Putamen (tissue), 1 donor: ENCODE measurements at places on chromosomes 7 and 10.

DNA sequence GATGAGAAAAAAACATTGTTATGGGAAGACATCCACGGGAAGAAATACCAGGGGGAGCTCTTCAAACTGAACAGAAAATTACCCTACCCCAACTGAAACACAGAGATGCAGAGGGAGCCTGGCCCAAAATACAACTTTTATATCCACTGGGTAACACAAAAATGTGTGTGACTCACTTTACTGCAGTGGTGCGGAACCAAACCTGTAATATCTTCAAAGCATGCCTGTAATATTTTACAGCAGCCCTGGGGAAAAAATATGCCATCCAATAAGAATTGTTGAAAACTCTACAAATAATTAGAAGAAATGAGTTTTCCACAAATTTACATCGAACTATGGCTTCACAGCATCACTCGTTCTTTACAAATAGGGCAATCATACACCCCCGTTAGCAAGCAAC, 49.8 kb upstream of the SRRM3 start:
- DNase-seq, result no peak

DNA sequence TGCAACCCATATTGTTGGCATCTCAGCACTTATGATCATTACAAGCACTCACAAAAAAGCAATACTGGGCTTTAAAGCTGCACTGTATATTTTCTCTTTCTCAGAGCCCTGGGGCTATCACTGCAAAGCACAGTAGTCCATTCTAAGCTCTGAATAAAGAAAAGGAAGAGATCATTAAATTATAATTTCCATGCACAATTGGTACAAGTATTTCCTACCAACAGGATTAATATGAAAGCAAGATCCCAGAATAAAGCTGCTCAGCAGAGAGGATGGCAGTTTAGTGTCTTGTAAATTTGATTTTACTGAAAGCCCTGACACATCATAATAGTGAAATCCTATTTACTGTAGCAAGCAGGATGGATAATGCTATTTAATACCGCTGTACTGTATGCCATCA, 205.3 kb downstream of the CHCHD3 start:
- DNase-seq, result no peak

DNA sequence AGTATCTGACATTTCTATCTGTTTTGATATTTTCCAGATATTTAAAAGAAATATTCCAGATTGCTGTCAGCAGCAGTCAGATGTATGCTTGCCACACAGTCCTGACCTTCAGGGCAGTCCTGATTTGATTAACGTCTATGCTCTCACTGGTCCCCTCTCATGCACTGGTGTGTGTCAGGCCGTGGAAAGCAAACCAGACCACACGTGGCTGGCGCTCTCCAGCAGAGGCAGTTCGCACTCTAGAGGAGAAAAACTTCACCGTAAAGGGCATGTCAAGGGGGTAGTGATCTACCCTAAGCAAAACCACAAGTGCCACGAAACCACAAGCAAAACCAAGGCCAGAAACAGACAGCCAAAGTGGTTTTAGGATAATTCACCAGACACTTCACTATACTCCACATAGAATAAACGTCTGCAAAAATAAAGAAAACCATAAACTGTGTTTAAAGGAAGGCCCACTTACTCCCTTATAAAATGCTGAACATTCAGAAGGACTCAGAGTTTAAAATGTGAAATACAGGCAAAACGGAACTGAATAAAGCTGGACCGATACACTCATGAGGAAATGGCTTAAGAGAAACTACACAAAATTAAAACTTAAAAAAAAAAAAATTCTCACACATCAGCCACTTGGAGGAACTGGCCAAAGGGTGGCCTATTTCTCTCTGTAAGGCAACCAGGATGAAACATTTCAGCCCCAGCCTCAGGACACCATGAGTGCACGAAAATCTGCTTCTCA, 26.4 kb downstream of the PARP12 start:
- DNase-seq, result no peak

- DNase-seq, result no peak
Observed at GRCh38 chr7:74084722-74085578, 1.3 kb downstream of the LIMK1 start.

DNA sequence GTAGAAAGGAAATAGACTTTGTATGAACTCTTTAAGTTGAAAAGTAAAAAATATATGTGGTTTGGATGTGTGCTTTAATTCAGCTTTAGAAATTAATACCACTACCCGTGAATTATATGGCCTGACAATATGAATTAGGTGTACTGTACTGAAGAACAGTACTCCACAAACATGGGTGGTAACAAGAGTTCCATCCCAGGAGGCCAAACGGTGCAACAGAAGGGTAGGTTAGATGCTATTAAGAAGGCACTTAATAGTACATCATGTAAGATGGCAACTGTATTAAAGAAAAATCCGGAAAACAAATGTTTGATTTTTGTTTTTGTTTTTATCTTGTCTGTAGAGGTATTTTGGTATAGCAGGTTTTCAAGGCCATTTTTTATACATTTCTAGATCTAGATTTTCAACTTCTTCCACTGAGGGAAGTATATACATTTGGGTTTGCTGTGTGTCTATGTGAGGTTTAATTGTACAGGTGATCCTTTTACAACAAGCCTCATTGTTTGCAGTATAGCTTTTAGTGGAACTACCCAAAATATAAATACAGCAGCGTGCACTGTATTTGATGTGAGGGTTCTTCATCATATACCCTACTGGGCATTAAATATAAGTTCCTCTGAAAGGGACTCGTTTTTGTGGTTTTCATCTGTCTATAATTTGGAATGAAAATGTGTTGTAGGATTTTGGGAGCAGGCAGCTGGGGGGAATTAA, 115.7 kb downstream of the SVOPL start:
- no peak for DNase-seq

DNA sequence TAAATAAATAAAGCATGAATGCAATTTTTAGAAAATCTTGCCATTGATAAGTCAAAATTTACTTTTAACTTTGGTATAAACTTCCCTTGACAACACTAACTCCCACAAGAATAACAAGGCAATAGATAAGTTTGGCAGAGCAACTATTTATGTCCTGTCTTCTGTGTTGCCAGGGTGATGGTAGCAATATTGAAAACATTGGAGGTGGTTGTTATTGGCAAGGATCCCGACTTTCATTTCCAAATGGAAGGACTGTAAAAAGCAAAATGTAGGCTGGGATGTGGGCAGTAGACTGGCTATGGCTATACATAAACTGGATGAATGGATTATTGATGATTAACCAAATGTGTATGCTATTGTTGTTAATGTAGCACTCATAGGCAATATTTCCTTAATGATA, 134.9 kb upstream of the CACNA2D1 start:
- DNase-seq, result no peak

- DNase-seq, result no peak
Observed at GRCh38 chr7:57449904-57450303, at the start of gene ZNF716. Gene ZNF716 (plus strand): TSS chr7:57450177. CDS start chr7:57450289, 112 bp downstream.

DNA sequence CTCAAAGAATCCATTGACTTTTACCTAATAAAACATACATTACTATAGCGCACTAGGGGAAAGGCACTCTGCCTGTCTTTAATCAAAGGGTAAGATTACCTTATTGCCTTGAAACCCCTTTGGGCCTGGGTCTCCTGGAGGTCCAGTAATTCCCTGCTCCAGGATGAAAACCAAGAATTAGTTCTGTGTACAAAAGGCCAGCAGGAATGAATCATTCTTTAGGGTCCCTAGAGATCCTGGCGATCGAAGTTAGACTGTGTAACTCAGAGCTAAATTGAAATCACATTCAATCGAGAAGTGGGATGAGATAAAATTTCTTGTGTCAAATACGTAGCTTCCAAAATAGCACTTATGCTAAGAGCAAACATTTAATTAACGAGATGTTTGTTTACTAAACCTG, 29.8 kb downstream of the COL28A1 start:
- no peak for DNase-seq

GRCh38 chr10:100114976-100115770, 33.5 kb upstream of the CPN1 start:
- no peak for DNase-seq

- DNase-seq, result no peak
Observed at GRCh38 chr7:150983893-150984368, 5.8 kb upstream of the KCNH2 start.

- DNase-seq, result no peak
Observed at GRCh38 chr10:28997734-28998133, 291.1 kb upstream of the LYZL1 start.

DNA sequence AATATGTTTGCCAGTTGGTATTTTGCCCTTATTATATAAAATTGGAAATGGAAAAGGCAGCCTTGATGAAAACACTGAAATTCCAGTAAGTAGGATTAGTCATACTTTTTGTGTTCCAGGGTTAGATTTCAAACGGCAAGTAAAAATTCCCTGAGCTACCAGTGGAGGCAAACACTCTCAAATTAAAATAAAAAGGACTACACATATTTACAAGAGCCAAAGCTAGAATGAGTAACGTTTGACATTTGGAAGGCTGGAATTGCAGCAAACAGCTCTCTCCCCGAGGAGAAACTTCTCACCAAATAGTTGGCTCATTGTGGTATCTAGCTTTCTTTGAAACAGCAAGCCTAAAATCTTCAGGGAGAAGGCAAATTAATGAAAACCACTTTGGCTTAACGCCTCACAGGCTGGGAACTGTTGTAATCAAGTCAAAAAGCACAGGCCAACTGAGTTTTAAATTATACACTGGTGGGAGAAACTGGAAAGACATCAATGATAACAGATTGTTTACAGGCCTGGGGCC, 288.4 kb downstream of the SNX13 start:
- DNase-seq, result no peak

DNA sequence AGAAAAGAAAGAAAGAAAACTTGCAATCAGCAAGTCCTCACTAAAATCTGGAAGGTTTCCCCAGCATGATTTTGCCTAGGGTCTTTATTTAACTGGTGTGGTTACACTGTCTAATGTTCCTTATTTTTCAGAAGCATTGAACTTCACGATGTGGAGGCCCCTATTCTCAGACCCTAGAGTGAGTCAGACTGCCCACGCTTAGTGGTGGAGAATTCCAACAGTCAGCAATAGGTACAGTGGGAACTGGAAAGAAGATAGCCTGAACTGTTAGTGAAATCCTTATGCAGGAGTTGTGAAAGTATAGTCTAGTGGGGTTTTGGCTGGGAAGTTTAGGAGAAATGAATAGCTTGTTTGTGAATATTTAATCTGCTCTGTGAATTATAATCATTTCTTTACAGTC, 115.0 kb downstream of the FZD1 start:
- no peak for DNase-seq

GRCh38 chr7:133293384-133294160, 40.7 kb downstream of the EXOC4 start:
- no peak for DNase-seq

GRCh38 chr10:30915146-30915545, 116.5 kb downstream of the ZNF438 start:
- no peak for DNase-seq

DNA sequence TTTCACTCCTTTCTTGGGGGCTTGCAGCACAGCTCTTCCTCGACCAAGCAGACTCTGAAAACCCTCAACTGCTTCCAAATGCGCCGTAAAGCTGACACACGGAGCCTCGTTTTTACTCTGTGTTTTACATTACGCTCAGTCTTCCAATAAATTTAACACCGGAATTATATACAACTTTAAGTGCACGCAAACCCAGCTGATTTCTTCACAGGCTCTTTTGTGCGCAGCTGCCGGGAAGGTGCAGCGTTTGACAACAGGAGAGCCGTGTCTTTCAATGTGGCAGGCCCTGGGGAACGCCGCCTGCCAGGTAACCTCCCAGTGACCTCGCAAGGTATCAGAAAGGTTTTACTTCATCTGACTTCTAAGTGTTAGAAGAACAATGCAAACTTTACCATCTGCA, 35.0 kb downstream of the GFRA1 start:
- no peak for DNase-seq

- DNase-seq, result peak; percentile 93
Observed at GRCh38 chr7:99918959-99919813, at the start of gene TRIM4. Gene TRIM4 (minus strand): TSS chr7:99919530. CDS start chr7:99919401, 129 bp downstream.

GRCh38 chr10:128152741-128153580, 26.7 kb upstream of the MKI67 start:
- no peak for DNase-seq

DNA sequence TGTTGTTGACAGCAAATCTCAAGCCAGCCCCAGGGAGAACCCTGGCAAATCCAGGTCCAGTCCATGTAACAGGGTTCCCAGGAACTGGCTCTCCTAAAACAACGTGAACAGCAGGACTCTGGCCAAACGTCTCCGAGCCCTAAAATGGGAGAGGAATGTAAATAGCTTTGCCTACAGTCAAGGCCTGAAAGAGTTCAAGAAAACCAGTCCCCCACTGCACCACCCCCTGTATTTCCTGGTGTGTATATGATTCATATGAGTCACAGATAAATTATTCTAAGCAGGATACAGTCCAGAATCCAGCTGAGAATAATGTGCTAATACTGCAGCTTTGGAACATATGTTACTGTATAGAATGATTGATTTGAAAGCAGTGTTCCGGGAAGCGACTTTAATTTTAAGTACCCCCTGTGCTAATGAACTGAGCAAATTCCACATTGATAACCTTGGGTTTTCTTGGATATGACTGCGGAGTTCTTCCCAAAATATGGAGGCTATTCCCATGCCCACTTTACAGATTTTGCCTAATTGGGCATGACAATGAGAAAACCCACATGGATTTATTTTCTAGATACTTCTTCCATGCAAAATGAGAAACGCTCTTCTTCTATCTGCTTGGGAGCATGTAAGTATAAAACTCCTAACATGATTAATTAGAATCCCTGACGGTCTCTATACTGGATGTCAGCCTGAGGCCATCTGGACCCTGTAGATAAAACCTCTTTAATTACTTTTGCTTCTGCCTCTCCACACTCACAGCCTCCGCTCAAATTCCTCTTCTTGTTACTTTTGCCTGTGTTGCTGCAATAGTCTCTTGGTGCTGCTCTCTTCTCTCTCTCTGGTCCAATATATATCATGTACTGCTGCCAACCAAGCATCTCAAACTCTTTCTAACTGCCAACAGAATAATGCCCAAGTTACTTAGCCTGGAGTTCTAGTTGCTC, 50.2 kb downstream of the LAMB4 start:
- DNase-seq, result no peak

DNA sequence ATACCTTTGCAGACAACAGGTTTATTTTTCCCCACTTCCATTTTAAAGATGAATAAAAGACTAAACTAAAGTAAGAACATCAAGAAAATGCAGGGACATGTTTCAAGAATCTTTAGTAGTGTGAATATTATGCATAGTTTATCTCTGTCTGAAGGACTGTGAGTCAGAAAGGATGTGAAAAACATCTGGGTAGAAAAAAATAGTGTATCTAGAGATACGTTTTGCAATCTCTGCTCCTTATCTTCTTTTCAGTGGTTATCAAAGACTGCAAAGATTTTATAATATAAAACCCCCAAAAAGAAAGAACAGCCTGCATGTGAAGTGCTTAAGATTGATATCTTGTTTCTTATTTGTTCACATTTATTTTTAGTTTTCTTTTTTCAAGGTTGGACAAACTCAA, 101.9 kb upstream of the ARHGAP21 start:
- DNase-seq, result no peak
